Esophagus squamous epithelium (tissue), 5 donors: ENCODE measurements at places on chromosomes 13 and 19.

DNA sequence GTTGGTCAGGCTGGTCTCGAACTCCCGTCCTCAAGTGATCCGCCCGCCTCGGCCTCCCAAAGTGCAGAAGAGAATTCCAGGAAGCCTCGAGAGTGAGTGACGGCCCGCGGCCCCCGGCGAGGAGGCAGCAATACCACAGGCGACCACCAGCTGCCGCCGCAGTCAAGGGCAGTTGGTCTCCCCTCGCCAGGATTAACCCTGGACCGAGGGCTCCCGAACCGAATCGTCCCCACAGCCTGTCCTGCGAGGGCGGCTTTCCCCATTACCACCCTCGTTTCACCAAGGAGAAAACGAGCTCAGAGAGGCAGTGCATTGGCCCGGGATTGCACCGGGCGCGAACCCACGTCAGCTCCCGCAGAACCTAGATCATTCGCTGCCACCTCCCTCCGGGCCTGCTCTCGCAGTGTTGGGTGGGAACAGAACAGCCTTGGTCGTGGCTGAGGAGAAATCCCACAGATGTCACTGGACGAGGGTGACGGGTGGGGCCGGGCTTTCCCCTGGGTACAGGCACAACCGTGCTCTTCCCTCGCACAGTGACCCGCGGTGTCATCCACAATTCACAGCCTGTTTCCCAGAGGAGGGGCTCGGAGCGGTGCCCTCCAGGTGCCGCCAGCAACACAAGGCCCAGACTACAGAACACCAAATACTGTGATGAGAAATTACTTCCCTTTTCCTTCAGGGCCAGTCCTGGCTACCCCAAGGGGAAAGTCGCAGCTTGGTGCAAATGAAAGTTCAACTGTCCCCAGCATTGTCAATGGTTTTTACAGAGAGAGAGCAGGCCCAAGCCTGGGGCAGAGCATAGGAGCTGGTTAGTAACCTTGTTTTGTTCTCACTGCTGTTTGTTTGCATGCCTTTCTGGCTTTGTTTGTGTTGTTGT lies 24.8 kb downstream of the C2CD4C start:
- DNase-seq = no peak

GRCh38 chr13:52896827-52897659 lies 48.6 kb upstream of the PCDH8 start:
- DNase-seq = no peak

DNA sequence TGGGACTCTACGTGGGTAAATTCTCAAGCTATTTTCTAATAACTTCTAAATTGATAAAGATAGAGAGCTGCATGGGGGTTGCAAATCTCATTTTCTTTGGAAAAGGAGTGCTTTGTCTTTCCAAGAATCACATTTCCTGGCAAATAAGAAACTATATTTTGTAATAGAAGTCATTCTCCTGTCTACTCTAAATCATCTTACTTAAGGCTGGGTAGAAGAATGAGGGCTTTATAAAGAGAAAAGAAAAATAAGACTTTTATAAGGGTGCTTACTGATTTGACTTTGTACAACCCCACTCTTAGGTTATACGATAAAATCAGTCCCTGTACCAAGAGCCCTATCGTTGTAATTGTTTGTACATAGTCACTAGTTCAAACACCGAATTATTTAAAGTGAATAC lies 14.9 kb downstream of the ITGBL1 start:
- no peak for DNase-seq

GRCh38 chr19:835210-835810 lies 5.5 kb upstream of the PRTN3 start:
- DNase-seq = no peak

DNA sequence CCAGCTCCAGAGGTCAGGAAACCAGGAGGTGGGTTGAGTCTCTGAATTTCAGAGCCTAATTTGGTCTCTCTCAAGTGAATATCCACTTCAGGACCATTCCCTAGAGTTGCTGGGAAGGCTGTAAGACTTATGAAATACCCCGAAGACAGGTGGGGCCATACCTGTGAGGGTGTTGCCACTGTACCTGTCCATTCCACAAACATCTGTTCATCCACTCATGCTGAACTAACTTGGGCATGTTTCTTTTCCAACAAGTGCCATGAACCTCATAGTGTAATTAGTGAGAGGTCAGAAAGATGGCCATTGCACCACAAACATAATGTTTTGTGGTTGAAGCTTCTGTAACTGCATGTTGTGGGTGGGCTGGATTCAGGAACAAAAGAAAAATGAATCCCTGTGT lies 7.8 kb downstream of the ILF3 start:
- no peak for DNase-seq

- no peak for DNase-seq
These were observed 1607.0 kb downstream of the PCDH9 start for GRCh38 chr13:65623148-65623547.

GRCh38 chr13:49580980-49581680 lies 4.2 kb downstream of the RCBTB1 start:
- no peak for DNase-seq
